Anterior cingulate cortex (tissue), 58 donors: ENCODE measurements at places on chromosomes 16 and 17.

DNA sequence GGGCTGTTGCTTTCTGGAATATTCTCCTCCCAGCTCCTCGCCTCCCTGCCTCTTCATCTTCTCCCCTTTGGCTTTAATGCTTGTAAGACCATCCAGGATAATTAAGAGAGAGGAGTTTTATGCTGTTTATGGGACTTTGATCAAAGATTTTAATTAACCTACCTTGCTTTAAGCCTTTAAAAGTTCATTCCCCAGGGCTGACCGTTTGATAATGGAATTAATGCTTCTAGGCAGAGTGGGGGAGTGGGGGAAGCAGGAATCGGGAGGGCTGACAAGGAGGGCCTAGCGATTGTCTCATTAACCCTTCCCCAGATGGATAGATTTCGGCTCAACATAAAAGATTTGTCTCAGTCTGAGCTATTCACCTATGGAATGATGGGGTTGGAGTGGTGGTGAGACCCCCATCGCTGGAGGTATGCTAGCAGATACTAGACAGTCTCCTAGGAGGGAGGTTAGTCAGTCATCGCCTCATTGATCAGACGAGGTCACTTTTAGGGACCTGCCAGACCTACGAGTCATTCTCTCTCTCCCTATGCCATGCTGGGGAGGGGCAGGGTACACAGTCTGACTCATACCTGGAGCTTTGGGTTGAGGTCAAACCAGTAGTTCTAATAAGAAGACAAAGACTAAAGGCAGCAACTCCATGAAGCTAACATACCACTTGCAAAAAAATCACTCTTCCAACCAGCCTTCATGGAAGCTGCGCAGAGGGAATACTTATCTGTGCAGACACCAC is 236.6 kb upstream of the NLRP1 start:
- no peak for DNase-seq

DNA sequence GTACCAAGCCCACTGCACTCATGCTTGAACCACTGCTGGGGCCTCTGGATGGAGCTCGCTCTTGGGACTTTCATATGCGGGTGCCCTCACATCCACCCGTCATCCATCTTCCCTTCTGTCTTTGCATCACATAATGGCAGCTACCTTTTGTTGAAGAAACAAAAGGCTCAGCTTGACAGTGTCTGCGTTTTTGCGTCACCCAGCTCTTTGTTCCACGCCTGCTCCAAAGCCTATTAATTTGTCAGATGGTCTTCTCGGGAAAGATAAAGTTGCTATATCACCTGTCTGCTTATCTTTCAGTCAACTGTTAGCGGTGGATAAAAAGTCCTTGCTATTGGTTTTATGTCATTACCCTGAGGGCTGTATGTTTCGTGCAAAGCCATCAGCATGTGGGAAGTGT is 18.1 kb upstream of the BCO1 start:
- no peak for DNase-seq

DNA sequence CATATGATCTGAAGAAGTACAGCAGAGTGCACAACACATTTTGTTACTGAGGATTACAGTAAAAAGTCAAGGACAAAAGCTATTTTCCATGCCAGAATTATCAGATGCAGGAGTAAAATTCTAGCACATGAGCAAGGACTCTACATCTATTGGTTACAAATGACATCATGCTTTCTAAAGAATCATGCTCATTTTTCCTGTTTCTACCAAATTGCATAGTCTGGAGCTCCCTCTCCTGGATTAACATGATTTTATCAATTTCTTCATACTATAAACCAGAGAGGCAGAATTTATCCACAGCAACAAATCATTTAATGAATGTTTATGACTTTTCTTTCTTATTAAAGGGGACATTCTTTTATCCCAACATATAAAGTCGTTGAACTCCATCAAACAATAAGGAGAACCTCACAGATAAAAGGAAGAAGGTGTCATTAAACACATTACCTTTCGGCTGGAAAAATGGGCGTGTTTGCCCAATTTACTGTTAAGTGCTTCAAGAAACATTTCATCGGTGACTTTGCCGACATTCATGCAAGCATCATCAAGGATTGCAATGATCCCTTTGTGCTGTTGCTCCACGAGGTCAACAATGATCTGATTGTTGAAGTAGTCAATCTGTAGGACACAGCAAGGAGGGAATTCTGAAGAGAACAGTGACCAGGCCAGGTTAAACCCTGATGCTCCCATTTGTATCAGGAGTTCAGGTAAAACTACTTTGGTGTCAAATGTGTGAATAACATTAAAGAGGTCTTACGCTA is 121.7 kb downstream of the MYO1D start:
- peak; percentile 25 for DNase-seq

DNA sequence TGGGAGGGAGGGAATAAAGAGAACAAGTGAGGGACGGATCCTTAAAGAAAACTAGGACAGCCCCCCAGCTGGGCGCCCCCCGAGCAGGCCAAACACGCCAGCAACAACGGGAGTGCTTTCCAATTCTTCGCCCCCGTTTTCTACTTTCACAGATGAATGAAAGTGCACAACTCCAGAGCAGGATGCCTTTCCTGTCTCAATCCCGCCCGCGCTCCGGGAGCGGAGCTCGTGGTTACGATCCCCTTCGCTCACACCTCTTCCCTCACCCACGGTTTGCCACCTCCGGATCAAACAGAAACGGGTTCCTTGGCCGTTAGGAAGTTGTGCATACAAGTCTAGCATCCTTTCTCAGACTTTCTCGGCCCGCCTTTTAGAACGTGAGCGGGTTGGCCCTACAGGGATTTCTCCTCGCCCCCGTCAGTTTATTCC is 680 bp downstream of the SKA2 start:
- DNase-seq: no peak

DNA sequence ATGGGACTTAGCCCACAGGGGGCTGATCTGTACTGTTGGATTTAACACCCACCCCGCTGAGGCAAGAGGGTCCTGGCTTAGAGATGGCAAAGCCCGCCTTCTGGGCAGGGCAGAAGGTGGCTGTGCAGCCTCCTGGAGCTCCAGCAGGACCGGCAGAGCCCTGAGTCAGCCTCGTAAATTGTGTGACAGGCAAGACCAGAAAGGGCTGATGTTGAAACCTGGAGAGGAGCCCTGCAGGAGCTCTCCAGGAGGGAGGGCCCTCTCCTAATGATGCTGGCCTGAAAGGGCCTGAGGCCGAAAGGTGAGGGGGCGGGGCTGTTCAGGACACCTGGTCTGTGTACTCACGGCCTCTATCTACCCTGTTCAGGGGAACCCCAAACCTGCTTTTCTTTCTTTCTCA is 22.5 kb upstream of the MYO15B start:
- DNase-seq: no peak

- peak; percentile 43 for DNase-seq
Observed at GRCh38 chr17:40322358-40323315, 13.7 kb downstream of the RARA start.

DNA sequence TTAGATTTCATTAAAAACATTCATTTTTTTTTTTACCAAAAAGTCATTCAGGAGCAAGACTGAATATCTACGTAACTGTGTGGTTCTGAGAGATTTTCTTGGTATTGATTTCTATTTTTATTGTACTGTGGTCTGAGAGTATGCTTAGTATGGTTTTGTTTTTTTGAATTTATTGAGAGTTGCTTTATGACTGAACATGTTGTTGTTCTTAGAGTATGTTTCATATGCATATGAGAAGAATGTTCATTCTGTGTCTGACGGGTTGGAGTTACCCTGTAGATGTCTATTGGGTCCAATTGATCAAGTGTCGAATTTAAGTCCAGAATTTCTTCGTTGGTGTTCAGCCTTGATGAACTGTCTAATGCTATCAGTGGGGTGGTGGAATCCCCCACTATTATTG is 306.0 kb upstream of the KCNJ16 start:
- no peak for DNase-seq

DNA sequence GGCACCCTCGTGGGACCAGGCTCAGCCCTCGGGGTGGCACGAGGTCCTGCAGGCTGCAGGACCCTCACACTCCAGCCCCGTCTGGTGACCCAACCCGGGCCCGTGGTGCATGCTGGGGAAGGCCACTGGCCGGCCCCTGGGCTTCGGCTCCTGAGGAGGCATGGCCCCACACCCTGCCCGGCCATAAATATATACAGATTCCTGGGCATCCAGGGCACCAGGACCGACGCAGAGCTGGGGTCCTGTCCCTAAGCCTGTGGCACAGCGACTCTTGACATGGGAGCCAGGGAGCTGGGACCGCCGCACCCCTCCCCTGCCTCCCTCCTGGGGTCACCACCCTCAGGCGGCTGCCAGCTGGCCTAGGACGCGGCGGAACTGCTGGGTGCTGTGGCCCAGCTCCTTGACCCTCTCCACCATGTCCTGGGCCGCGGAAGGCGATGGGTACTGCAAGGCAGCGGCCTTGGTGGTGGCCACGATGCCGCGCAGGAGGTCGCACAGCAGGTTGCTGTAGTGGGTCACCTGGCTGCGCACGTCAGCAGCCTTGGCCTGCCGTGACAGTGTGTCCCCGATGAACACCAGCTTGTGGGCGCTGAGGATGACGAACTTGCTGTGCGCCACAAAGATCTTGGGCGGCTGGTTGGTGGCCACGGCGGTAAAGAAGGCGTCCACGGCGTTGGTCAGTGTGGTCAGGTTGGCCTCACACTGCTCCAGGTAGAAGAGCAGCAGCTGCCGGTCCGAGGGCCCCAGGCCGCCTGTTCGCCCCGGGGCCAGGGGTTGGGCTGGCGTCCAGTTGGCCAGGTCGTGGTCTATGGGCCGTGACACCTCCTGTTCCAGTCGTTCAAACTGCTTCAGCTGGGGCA is 10.6 kb downstream of the CTRB1 start:
- no peak for DNase-seq

GRCh38 chr16:46947900-46948547 is 25.4 kb downstream of the DNAJA2 start:
- DNase-seq: no peak

- no peak for DNase-seq
Observed at GRCh38 chr16:66933776-66934137, 445 bp downstream of the CIAO2B start.
